Stimulated activated CD8-positive, alpha-beta memory T cell treated with anti-CD3 and anti-CD28 coated beads, Interleukin-15, amount 100 ng/mL, for 24 hours (primary cell): ENCODE measurements at places on chromosomes 16 and 17.

DNA sequence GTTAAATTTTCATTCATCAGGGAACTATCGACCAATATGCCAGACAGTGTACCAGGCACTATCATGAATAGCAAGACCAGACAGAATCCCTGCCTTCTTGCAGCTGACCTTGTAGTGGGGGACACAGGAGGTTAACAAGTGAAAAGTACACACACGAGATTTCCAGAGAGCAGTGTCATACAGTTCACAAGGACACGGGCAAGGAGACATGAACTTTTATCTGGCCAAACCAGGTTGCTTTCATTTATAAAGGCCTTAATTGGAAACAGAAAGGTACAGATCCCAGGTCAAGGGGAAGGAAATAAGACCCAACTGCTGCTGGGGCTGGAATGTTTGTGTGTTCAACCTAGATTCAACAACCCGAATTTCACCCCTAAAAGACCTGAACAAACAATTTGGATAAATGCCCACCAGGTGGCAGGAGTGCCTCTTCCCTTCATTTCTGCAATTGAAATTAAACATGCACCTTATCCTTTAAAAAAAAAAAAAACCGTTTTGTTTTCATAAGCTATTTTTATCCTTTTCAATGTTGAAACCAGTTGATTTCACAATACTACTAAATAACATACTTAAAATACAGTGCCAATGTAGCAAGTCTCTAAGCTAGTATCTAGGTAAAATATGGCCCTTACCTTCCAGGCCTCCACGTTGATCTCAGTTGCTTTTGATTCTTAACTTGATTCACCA is 65.9 kb downstream of the EMP2 start:
- no peak for DNase-seq

- DNase-seq, result no peak
These were observed 2.2 kb downstream of the GSPT1 start for GRCh38 chr16:11913425-11914079.

- no peak for DNase-seq
These were observed 47.9 kb downstream of the IQCK start for GRCh38 chr16:19765860-19766553.

- no peak for DNase-seq
These were observed 27.7 kb upstream of the GFOD2 start for GRCh38 chr16:67746846-67747245.

GRCh38 chr16:24430954-24431760 is 108.2 kb upstream of the RBBP6 start:
- DNase-seq, result no peak

- DNase-seq, result no peak
These were observed 37.7 kb upstream of the SREBF1 start for GRCh38 chr17:17874478-17874877.

- peak; percentile 36 for DNase-seq
These were observed 80.9 kb downstream of the ARHGAP23 start for GRCh38 chr17:38508954-38509771.

DNA sequence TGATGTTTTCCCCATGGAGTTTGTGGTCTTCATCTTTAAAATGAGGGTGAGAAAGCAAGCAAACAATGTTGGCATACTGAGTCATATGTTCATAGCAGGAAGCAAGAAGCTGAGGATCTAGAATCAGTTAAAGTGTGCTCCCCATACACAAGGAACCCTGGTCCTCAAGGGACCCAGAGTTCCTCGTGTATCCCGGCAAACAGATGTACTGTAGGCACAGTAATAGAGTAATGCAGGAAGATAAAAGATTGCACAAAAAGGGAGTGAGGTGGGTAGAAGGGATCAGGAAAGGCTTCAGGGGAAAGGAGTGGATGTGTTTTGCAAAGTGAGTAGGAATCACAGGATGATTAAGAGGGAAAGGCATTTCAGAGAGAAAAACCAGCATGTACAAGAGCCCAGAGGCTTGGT is 412.3 kb upstream of the CDH11 start:
- DNase-seq, result no peak

DNA sequence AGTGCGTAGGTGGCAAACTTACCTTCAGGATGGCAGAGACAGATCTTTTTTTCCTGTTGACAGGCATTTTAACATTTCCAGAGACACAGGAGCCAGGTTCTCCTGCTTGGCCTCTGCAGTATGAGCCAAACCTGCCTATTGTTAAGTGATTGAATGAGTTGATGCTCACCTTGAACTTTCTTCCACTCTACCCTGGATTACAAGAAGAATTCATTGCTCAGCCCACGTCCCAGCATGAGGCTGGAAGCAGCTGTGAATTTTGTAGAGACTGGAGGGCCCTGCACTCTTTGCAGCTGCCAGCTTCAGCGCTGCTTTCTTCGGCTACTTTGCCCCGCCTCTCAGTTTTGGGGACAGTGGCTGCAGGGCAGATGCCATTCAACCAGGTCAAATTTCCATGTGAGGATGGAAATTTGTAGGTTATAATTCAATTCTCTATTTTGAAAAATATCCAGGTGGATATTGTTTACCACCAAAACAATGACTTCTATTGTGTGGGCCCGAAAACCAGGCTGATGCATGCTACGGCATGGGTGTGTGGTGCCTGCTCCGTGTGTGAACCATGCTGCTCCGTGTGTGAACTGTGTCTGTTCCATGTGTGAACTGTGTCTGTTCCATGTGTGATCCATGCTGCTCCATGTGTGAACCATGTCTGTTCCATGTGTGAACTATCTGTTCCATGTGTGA is 75.2 kb upstream of the METTL9 start:
- no peak for DNase-seq

GRCh38 chr17:46013502-46014165 is 14.6 kb downstream of the STH start:
- DNase-seq, result no peak

DNA sequence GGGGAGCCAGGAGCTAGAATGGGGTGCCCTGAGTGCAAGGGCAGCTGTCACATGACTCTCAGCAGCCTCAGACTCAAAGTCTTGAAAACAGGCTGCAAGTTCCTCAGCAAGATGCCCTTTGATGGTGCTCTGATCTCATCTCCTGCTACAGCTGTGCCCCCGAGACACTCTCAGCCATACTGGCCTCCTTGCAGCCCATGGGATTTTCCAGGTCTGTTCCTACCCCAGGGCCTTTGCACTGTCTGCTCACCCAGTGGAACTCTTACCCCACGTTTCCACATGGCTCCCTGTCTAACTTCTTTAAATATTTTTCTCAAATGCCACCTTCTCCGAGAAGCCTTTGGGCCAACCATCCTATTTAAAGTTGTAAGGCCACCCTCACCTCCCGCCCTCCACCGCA is 146.9 kb downstream of the C16orf95 start:
- DNase-seq, result no peak

- no peak for DNase-seq
These were observed 32.7 kb downstream of the NFATC3 start for GRCh38 chr16:68117884-68118283.

DNA sequence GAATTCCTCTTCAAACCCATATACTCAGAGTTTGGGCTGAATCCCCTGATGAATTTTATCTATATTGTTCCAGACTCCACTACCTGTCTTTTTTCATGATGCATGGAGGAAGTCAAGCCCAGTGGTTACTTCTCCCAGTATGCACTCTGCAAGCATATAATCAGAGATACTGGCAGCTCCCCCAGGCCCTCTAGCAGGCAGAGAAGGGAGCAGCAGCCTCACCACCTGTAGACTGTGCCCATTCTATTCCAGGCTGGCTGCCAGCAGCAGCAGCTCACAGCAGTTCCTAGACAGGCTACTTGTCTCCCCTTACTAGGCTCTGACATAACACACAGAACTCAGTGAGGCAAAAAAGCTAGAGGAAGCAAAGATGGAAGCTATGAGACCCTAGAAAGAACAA is 3.4 kb downstream of the MKS1 start:
- no peak for DNase-seq

DNA sequence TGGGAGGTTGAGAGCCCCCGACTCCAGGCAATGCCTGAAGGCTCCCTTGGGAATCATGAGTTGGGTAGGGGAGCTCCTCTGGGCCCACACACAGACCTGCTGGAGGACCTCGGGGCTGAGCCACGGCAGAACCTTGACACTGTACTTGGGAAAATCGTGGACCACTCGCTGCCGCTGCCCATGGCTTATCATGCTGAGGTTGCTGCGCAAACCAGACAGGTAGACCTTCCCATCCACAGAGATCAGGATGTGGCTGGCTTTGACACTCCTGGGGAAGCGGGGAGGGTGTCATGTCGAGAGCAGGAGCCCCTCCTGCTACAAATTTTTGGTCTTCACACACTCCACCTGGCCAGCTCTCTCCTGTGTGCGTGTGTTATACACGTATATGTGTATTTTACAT is 7.2 kb upstream of the LIMD2 start:
- DNase-seq, result no peak

DNA sequence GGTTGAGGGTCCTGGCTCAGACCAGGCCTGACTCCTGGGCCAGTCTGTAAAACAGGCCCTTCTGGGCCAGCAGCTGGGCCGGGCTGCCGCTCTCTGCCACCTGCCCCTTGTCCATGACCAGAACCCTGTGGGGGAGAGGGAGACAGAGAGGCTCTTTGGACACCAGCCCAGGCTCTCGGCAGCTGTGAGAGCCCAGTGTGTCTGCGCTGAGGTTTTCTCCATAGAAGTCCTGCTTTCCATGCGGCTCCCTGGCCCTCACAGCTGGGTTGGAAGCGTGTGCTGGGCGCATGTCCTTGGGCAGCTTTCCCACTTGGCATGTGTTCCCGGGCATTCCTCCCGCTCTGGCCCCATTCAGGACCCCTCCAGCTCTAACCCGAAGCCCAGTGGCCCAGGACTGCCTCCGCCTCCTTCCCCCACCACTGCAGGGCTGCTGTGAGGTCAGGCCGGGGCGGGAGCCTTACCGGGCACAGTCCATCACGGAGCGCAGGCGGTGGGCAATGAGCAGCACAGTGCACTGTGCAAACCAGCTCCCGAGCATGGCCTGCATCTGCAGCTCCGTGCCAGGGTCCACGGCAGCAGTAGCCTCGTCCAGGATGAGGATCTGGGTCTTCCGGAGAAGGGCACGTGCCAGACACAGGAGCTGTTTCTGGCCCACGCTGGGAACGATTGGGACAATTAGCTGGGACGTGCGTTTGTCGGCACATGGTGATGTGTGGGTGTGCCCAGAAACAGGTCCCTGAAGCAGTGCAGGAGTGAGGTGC is 73.0 kb downstream of the ABCC6 start:
- DNase-seq, result no peak

- no peak for DNase-seq
These were observed 24.4 kb downstream of the UBE2O start for GRCh38 chr17:76428511-76428910.

DNA sequence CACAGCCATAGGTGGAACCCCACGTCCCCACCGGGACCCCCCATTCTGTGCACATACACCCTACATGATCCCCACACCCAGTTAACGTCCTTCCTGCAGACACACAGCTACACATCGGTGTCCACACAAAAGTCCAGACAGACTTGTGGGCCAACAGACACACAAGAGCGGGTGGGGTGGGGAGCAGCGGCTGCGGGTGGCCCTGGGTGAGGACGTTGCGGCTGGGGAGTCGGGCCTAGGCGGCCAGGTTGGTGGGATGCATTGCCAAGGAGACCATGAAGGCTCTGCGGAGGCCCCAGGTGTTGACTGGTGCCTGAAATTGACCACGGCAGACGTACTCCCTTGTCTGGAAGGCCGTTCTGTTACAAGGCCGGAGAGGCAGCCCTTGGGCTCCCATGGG is 8.7 kb upstream of the DPEP1 start:
- DNase-seq, result no peak

GRCh38 chr17:62931101-62931500 is 34.9 kb upstream of the TANC2 start:
- no peak for DNase-seq

DNA sequence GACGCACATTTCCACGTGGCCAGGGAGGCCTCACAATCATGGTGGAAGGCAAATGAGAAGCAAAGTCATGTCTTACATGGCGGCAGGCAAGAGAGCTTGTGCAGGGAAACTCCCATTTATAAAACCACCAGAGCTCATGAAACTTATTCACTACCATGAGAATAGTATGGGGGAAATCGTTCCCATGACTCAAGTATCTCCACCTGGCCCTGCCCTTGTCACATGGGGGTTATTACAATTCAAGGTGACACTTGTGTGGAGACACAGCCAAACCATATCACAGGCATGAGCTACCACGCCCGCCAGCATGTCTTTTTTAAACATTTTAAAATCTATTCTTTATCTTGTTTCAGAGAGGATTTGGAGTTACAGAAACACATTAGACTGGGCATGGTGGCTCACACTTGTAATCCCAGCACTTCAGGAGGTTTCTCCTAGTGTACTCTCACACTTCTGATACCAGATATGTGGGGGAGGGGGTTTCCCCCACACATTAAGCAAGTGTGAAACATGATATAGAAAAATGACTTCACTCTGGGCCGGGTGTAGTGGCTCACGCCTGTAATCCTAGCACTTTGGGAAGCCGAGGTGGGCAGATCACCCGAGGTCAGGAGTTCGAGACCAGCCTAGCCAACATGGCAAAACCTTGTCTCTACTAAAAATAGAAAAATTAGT is 5.6 kb upstream of the ATMIN start:
- no peak for DNase-seq

- DNase-seq, result no peak
These were observed 417.1 kb upstream of the CDH11 start for GRCh38 chr16:65538976-65539375.

GRCh38 chr16:49488336-49488735 is 114.7 kb downstream of the C16orf78 start:
- DNase-seq, result no peak

- no peak for DNase-seq
These were observed 86.4 kb downstream of the TEX14 start for GRCh38 chr17:58605470-58605869.
